Chondrocyte (in vitro differentiated cells): ENCODE measurements at places on chromosomes 4 and X. TPM values are rescaled to one million over a fixed set of nuclear protein-coding genes. Genes with fewer than 3 reads are reported as not detected.

GRCh38 chr4:39994406-39994805 lies 16.7 kb upstream of the PDS5A start:
- no peak for DNase-seq

- no peak for DNase-seq
These were observed 207.1 kb upstream of the NHS start for GRCh38 chrX:17167915-17168314.

DNA sequence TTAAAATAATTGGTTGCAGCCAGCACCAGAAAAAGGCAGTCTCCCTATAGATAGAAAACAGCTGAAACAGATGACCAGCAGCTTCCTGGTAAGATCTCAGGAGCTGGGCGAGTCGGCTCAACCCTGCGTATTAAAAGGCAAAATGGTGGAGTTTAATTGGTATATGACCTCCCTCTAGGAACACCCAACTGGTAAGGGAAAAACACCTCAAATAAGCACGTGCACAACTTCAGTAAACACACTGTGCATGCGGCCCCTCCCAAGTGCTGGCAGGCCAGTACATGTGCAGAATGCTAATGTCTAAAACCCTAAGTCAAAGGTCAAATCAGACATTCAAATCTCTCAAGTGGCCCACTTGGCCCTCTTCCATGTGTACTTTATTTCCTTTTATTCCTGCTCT lies 103.2 kb upstream of the PDE5A start:
- DNase-seq, result no peak

DNA sequence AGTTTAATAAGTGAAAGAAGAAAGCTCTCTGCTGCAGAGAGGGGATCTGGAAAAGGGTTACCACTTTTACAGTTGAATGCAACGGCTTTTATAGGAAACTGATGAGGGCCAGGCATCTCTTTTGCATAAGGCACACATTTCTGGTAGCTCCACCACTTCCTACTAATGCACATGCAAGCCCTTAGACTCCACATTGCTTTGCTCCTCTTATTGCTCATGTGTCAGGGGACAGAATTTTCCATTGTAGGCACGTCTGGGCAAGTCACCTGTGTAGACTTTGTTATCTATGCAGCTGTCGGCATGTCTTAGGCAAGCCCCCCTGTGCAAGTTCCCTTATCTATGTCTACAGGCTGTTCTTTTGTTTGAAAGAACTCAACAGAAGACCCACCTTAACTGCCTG lies 294.6 kb upstream of the STS start:
- no peak for DNase-seq

- no peak for DNase-seq
These were observed 11.2 kb upstream of the AMOT start for GRCh38 chrX:112851806-112852205.

DNA sequence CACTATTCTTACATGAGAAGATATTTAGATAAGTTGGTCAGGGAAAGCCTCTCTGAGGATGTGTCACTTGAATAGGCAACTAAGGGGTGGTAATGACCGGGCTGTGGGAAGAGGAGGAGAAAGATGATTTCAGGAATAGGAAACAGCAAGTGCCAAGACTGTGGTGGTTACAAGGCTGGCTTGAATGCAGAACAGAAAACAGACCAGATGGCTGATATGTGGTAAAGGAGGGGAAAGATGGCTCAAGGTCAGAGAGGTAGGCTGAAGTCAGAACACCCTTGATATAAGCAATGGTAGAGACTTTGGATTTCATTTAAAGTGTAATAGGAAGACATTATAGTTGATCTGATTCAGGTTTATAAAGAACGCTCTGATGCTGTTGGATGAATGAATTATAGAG lies 15.0 kb downstream of the TLR7 start:
- DNase-seq, result no peak

GRCh38 chr4:153722036-153722435 lies 37.8 kb downstream of the RNF175 start:
- no peak for DNase-seq

- DNase-seq, result no peak
These were observed at the start of gene FAM149A for GRCh38 chr4:186104114-186104889. FAM149A (plus strand) TSS chr4:186104704.

GRCh38 chr4:76188149-76188548 lies 25.5 kb downstream of the SCARB2 start:
- DNase-seq, result no peak

DNA sequence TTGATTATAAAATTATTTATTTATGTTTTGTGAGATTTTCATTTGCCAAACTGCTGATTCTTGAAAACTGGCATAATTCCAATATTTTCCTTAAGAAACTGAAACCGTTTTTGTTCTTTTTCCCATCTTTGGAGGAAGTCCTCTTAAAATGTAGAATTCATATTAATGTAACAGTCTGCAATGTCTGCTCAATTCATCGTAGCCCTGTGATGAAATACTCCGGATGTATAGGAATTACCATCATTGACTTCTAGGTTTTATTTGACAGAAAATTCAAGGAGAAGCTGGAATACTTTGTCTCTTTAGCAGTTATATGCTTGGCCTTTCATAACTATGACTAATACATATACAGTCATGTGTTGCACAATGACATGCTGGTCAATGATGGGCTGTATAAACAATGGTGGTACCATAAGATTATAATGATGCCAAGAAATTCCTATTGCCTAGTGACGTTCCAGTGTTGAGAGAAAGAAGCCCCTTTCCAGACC lies 185.0 kb upstream of the GPRIN3 start:
- DNase-seq, result no peak

DNA sequence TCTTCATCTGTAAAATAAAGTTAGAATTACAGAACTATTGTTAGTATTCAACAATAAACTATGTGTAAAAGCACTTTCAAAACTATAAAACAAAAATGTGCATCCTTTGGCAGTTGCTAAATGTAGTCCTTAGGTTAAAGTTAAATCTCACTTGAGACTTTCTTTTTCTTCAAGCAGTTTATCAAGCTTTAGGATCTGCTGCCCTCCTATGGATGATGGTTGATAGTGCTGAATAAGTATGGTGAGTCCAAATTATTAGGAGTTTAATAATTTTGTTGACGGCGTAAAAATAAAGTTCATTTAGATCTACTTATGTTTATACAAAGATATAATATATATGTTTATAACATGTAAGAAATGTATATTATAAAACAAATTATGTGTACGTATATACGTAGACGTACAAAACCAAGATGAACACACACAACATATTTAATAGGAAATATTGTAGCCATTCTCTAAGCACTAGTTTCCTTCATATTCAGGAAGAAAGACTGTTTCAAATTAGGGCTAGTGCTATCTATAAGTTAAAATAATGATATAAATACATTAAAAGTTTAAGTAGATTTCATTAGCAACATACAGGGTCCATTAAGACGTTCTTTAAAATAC lies 22.3 kb downstream of the UGT2A2 start:
- no peak for DNase-seq

DNA sequence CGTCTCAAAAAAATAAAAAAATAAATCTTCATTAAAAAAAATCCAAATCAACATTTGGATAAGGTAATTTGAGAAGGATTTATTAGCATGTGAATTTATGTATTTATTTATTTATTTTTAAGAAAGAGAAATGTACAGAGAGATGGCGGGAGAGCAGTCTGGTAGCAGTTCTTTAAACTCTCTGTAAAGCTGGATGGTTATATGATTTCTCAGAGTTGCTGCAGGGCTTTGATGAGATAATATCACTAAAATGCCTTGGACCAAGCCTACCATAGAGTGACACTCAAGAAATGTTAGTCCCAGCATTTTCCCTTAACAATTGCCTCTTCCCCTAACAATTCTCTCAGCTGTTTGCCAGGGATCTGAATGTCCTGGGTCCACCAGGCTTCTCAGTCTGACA lies 103.4 kb upstream of the LNX1 start:
- no peak for DNase-seq

- DNase-seq, result no peak
These were observed 952.9 kb downstream of the FAT4 start for GRCh38 chr4:126267689-126268088.

- DNase-seq, result no peak
These were observed 124.1 kb upstream of the SPIN4 start for GRCh38 chrX:63475200-63475599.

GRCh38 chr4:123846561-123846960 lies 450.0 kb downstream of the SPRY1 start:
- no peak for DNase-seq

GRCh38 chr4:23819041-23819511 lies 70.8 kb downstream of the PPARGC1A start:
- no peak for DNase-seq

GRCh38 chr4:31106419-31106818 lies 386.2 kb downstream of the PCDH7 start:
- DNase-seq, result no peak

- no peak for DNase-seq
These were observed 25.3 kb downstream of the STEEP1 start for GRCh38 chrX:119539872-119540271.

- DNase-seq, result no peak
These were observed 62.2 kb downstream of the N4BP2 start for GRCh38 chr4:40118861-40119260.

GRCh38 chrX:28205126-28205525 lies 223.9 kb upstream of the DCAF8L1 start:
- DNase-seq, result no peak

- DNase-seq, result no peak
These were observed 95.9 kb downstream of the EGF start for GRCh38 chr4:110008540-110008939.

- no peak for DNase-seq
These were observed 207.5 kb upstream of the FAM9B start for GRCh38 chrX:9241427-9241826.

DNA sequence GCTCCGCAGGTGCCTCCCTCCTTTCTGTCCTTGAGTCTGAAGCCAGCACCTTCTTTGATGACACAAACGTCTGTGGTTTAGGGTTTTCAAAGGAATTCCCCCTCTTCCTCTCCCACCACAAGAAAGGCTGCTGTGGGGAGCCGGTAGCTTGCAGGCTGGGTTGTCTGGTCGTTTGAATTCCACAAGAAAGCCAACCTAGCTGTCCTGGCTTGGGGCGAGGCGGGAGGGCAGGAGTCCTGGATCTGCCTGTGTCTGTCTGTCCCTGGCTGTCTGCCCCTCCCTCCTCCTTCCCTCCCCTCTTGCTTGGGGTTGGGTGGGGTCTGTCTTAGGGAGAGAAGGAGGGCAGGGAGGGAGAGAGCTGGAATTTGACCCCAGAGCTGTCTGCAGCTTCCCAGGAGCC lies 56.3 kb downstream of the SHROOM2 start:
- no peak for DNase-seq

DNA sequence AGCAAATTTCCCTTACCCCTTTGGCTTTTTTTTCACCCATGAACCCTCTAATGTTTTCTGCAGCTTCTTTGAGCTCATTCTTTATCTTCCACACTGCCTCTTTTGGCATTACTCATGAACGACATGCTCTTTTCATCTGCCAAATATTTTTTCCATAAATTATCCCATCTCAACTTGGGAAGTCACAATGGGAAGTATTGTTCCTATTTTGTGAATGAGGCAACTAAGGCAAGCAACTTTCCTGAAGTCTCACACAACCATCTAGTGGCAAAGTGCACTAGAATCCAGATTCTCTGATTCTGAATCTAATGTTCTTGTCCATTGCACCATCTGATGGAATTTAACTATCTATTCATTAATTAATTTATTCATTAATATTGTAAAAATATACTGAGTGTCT lies 625 bp downstream of the RTL9 start:
- DNase-seq, result no peak

GRCh38 chrX:19790829-19791228 lies 96.6 kb downstream of the SH3KBP1 start:
- DNase-seq, result no peak

DNA sequence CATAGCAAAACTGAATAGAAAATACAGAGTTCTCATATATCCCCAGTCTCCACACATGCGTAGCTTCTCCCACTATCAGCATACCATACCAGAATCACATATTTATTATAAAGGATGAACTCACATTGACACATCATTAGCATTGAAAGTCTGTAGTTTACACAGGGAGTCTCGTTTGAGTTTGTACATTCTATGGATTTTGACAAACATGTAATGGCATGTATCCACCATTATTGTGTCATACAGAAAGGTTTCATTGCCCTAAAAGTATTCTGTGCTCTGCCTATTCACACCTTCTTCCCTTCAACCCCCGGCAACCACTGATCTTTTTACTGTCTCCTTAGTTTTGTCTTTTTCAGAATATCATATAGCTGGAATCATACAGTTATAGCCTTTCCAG lies 562.4 kb downstream of the KCTD8 start:
- no peak for DNase-seq

- no peak for DNase-seq
These were observed 4.4 kb upstream of the PRDM8 start for GRCh38 chr4:80192937-80193336.

GRCh38 chr4:41385481-41385880 lies 128.8 kb downstream of the UCHL1 start:
- no peak for DNase-seq

GRCh38 chrX:134377537-134377936 lies 82.4 kb upstream of the HPRT1 start:
- DNase-seq, result no peak

GRCh38 chr4:174517502-174518445 lies 4.5 kb downstream of the HPGD start:
- no peak for DNase-seq

DNA sequence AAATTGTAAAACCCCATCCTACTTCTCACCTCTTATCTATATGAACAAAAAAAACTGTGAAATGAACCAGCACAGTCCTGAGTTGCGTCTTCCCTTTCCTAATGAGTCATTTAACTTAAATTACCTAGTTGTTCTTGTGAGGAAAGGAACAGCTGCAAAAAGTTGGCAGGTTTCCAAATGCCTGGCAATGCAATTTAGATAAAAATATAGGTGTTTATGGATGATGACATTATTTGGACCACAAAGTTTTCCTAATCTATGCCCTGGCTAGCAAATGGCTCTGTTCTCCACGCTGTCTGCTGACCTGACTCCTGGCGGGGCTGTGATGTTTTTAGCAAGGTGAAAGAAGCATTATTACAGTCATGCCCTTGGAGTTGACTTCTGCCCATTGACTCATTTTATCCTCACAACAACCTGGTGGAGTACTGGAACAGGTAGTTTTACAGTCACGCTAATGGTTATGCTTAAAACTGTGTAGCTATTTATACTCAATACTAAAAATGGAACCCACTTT lies 29.8 kb upstream of the RELL1 start:
- DNase-seq, result no peak

GPR34 gene
- not detected in 3 replicates for total RNA-seq

ZAR1 gene
- not detected in 3 replicates for total RNA-seq

EDA gene
- 0.65 to 1.1 TPM (median 0.85 TPM) in 3 replicates for total RNA-seq

HSFX4 gene
- total RNA-seq, result not detected in 3 replicates

CDKL5 gene
- total RNA-seq, result 20.7 to 22.1 TPM (median 21.6 TPM) in 3 replicates

CXCL1 gene
- 0.72 to 1.0 TPM (median 0.74 TPM) in 3 replicates for total RNA-seq

CSAG1 gene
- not detected in 3 replicates for total RNA-seq

TEC gene
- 0.12 to 0.35 TPM (median 0.26 TPM) in 3 replicates for total RNA-seq

TMPRSS11F gene
- total RNA-seq, result not detected in 3 replicates

GASK1B gene
- 36.2 to 139 TPM (median 37.6 TPM) in 3 replicates for total RNA-seq

VCX3B gene
- total RNA-seq, result not detected in 3 replicates

MTMR8 gene
- total RNA-seq, result 1.3 to 2.6 TPM (median 1.5 TPM) in 3 replicates

SORCS2 gene
- 9.4 to 21.7 TPM (median 10.9 TPM) in 3 replicates for total RNA-seq

EDA2R gene
- 3.0 to 4.2 TPM (median 3.6 TPM) in 3 replicates for total RNA-seq

FOXP3 gene
- 0.12 to 0.28 TPM in 2 of 3 replicates, not detected in the other for total RNA-seq

OPRPN gene
- not detected in 3 replicates for total RNA-seq

XAGE1A gene
- total RNA-seq, result not detected in 3 replicates

XAGE1B gene
- not detected in 3 replicates for total RNA-seq

DUX4 gene
- total RNA-seq, result not detected in 3 replicates

SERPINA7 gene
- not detected in 3 replicates for total RNA-seq
